Stimulated activated CD8-positive, alpha-beta memory T cell treated with anti-CD3 and anti-CD28 coated beads, Interleukin-4, amount 100 ng/mL, for 1 hour (primary cell): ENCODE measurements at places on chromosomes 5 and 9.

DNA sequence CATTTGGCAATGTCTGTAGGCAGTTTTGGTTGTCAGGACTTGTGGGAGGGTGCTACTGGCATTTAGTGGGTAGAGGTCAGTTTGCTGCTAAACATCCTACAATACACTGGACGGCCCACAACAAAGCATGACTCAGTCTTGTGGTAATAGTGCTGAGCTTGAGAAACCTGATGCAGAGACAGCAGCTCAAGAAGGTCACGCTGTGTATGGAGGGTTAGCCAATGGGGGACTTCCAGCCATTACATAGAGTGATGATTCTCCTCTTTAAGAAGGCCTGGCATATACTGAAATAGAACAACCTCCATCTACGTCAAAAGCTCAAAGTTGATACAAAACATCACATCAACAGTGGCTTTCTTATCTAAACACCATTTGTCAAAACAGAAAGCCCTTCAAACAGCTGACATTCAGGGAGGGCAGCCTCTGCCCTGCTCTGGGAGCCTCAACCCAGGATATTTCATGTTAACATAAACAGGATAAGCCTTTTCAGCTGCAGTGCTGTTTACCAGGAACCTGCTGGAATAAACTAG lies 143.0 kb downstream of the GPBP1 start:
- DNase-seq: no peak

DNA sequence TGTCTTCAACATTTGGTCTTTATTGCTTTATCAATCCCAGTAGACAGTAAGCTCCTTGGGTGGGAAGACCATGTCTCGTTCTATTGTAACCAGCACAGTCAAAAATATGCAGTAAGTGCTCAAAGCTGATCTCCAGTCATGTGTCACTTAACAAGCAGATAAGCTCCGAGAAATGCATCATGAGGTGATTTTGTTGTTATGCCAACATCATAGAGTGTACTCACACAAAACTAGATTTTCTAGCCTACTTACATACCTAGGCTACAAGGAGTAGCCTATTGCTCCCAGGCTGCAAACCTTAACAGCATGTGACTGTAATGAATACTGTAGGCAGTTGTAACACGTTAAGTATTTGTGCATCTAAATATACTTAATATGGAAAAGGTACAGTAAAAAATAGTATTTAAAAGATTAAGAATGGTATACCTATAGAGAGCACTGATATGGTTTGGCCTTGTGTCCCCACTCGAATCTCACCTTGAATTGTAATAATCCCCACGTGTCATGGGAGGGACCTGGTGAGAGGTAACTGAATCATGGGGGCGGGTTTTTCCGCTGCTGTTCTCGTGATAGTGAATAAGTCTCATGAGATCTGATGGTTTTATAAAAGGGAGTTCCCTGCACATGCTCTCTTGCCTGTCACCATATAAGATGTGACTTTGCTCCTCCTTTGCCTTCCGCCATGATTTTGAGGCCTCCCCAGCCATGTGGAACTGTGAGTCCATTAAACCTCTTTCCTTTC lies 39.8 kb upstream of the PCSK5 start:
- DNase-seq: no peak

DNA sequence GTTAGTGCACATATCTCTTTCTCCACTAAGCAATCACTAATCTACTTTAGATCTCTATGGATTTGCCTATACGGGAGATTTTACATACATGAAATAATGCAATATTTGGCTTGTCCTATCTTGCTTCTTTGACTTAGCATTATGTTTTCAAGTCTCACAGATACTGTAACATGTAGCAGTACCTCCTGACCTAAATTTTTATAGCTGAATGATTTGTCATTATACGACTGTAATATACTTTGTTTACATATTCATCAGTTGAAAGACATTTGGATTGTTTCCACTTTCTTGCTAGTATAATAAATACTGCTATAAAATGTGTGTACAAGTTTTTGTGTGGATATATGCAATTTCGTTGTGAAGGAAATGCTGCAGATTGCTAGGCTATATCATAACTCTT lies 1520.8 kb upstream of the CDH6 start:
- DNase-seq: no peak

DNA sequence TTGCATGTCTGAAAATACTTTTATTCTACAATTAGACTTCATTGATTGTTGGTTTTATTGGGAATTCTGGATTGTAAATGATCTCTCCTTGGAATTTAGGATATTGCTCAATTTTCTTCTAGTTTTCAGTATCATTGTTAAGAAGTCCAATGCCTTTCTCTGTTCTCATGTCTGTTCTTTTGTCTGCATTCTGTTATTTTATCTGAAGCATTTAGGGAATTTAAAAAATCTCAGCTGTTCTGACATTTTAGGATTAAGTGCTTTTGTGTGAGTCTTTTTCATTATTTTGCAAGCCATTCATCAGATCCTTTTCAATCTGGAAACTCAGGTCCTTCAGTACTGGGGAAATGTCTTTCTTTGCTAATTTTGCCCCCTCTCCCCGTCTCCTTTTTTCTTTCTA lies 4.4 kb upstream of the FER start:
- DNase-seq: no peak

DNA sequence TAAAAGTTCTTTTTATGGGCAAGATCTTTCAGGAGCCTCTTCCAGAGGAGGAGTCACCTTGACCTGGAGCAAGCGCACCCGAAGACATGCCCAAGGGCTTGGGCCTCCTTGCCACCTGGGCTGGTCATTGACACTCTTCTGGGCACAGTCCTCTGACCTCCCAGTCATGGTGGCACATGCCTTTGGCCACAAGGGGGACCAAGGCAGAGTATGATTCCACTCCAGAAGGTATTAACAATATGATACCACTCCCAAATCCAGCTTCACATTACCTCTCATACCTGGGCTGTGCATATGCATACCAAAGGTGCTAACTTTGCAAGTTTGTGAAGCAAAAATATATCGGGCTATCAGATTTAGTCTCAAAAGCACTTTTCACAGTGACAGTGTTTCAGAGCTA lies 84.6 kb downstream of the MAST4 start:
- no peak for DNase-seq

DNA sequence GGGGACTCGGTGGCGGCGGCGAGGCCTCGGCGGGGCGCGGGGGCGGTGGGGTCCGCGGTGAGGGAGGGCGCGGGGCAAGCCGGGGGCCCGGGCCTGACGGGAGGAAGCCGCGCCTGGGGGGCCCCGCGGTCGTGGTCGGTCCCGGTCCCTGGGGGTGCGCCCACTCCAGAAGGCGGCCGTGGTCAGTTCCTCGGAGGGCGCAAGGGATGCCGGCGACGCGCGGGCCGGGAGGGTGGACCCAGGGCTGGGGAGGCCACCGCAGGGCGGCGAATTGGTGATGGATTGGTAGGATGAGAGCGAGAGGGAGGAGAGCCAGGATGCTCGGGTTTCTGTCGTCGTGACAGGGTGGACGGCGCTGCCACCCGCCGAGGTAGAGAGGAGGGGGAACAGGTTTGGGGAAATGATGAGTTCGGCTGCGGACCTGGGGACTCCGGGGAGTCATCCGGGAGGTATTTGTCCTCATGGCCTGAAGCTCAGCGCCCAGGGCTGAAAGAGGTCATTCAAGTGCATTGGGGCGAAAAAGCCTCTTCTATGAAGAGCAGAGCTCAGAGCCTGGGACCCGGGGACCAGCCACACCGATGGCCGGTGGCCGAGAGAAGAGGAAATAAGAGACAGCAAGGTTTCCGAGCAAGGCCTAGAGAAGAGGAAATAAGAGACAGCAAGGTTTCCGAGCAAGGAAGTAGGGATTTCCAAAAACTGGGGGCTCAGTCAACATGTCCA lies 557 bp downstream of the GNG10 start:
- no peak for DNase-seq

DNA sequence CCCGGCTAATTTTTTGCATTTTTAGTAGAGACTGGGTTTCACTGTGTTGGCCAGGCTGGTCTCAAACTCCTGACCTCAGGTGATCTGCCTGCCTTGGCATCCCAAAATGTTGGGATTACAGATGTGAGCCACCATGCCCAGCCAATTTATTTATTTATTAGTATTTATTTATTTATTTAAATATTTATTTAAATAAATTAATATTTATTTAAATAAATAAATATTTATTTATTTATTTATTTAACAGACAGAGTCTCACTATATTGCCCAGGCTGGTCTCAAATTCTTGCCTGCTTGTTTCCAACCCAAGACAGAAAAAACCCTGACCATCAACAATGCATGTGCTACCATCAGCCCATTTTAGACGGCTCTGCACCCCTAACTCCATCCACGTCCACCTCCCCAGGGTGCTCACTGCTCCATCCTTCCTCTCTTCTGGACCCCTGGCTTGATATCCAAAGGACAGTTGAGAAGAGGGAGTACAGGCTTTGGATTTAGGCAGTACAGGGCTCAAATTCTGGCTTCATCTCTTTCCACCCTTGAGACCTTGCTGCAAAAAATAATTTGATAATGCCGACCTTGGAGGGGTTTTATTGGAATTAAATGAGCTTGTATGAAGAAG lies 232.6 kb downstream of the MED10 start:
- no peak for DNase-seq

GRCh38 chr5:15383469-15383868 lies 116.5 kb upstream of the FBXL7 start:
- DNase-seq: no peak

DNA sequence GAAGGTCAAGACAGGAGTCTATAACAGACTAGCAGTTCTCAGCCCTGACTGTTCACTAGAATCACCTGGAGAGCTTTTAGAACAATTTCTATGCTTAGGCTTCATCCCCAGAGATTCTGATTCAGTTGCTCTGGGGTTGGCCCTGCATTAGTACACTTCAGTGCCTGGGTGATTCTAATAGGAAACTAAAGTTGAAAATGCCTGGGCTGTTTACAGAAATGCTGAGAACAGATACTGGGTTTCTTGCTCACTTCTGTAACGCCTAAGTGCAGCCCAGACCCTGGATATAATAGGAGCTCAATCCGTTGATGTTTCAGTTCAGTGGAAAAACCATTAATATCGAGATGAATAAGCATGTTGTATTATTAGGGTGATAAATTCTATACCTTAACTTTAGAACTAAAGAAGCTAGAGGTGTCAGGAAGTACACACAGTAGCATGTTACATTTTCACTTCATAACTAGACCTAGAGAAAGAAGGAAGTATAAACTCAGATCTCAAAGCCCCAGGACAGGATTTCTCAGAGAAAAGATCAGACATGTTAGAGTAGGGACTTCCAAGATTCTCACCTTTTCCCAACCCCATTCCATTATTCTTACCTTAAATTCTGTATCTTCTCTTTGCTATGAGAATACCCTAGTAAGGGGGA lies 20.4 kb downstream of the HAVCR2 start:
- no peak for DNase-seq

DNA sequence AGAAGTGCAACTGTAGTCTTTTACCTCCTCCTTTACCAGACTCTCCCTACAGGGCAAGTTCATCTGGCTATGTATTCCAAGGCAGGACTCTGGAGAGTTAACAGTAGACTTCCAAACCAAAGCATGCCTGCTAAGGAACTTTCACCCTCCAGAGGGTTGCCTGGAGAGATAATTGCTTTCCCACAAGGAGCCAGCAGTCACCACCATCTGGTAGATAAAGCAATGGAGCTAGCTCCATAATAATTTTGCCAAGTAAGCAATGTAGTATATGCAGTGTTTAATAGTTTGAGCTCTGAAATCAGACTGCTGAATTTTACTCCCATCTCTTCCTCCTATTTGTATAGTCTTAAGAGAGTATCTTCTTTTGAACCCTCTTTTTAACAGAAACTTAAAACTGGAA lies 566.8 kb upstream of the PTGER4 start:
- DNase-seq: no peak

DNA sequence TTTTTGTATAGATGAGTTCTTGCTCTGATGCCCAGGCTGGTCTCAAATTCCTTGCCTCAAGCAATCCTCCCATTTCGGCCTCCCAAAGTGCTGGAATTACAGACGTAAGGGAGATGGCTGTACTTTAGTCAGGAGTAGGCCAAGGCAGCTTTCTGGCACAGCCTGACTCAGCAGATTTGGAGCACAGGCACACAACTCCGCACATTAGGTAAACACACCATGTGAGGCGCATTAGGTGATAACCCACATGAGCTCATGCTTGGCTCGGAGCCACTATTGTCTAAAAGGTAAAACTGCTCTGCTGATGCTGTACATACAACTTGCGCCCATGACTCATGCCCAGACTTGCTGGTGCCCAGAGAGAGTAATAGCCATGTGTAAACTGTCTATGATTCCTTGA lies 1157.9 kb downstream of the TAF11L14 start:
- no peak for DNase-seq
